Esophagus mucosa (tissue), 1 donor: ENCODE measurements at places on chromosomes 12 and 14. TPM values are rescaled to one million over a fixed set of nuclear protein-coding genes. Genes with fewer than 3 reads are reported as not detected.

The SERPINA10 gene
- not detected for total RNA-seq

The ADCY6 gene
- total RNA-seq = 11.1 TPM

The BCL11B gene
- 10.6 TPM for total RNA-seq

The HOXC9 gene
- total RNA-seq = 1.2 TPM

The TSPAN9 gene
- 15.9 TPM for total RNA-seq

The ZC3H10 gene
- 1.8 TPM for total RNA-seq

The RD3L gene
- total RNA-seq = not detected

The ASPG gene
- total RNA-seq = 59.2 TPM

The TAS2R8 gene
- not detected for total RNA-seq

GRCh38 chr12:42978708-42979107, 389.2 kb upstream of the PRICKLE1 start:
- ATAC-seq = no peak

GRCh38 chr14:92650581-92651105, 97.8 kb downstream of the LGMN start:
- no peak for ATAC-seq

DNA sequence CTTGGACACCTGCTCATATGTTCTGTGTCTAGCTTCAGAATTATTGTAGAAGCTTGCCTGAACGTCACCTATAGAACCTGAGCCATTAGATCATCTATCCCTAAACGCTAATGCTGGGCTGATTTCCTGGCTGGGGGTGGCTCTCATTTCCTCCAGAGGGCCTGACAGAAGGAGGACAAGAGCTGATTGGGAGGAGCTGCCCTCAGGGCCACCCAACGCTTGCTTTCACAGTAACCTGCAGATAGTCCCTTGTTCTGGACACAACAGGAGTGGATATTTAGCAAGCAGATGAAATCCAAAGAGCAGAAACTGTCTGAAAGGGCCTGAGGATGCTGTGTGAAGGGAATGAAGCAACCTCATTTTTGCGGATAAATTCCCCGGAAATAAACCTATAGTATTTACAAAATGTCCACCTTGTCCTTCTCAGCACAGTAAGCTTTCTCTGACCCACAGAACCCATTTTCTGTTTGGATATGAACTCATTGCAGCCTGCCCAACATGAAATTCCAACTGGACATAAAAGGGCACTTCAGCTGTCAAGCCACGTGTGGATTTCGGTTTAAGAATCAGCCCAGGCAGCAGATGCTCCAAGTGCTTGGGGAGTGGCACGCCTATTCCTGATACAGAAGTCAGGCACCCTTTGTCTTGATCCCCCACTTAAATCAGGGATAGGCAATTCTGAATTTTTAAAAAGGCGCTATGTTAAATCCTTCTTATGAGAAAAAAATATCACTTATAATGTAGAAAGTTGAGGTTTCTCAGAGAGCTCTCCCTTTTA, 32.8 kb upstream of the TUBA1C start:
- ATAC-seq = no peak

- ATAC-seq = no peak
Measured at GRCh38 chr14:72523424-72524294, 370.2 kb downstream of the DPF3 start.

- ATAC-seq = peak; percentile 43
Measured at GRCh38 chr12:14716848-14717444, 20.5 kb upstream of the GUCY2C start.

DNA sequence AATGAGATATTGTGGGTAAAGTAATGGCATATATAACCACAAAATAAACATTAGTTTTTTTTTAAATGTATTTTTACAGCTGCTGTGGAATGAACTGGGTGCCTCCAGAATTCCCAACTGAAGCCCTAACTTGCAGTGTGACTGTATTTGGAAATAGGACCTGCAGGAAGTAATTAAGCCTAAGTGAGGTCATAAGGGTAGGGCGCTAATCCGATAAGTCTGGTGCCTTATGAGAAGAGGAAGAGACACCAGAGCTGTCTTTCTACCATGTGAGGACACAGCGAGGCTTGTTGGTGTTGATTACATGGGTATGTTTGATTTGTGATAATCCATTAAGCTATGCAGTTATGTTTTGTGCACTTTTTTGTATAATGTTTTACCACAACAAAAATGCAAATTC, 136.8 kb downstream of the TPH2 start:
- peak; percentile 92 for ATAC-seq

DNA sequence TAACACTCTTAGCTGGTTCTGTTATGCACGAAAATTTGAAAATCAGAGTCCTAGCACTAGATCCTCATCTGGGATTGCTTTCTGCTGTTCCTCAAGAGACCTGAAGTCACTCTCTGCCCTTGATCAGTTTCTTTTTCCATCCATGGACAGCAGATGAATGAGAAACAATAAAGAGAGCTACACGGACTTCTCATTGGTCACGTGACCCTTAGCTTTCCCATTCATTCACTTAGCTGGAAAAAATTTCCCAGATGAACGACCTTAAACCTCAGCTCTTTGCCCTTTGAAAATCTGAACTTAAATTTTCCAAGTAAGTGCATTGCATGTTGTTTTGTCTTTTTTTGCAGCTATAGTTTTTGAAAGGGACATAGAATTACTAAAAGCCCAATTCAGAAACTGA, 27.2 kb upstream of the RGS6 start:
- ATAC-seq = no peak

- no peak for ATAC-seq
Measured at GRCh38 chr14:93736378-93737014, 51.8 kb downstream of the PRIMA1 start.

GRCh38 chr12:11812586-11813437, 163.3 kb downstream of the ETV6 start:
- ATAC-seq = peak; percentile 49

DNA sequence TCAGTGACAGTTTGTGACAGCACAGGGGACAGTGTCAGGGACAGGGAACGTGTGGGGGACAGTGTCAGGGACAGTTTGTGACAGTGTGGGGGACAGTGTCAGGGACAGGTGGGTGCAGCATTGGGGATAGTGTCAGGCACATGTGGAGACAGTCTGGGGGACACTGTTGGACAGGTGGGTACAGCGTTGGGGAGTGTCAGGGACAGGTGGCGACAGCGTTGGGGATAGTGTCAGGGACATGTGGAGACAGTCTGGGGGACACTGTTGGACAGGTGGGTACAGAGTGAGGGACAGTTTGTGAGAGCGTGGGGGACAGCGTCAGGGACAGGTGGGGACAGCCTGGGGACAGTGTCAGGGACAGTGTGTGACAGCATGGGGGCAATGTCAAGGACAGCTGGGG, 140.0 kb downstream of the TMEM121 start:
- peak; percentile 10 for ATAC-seq

DNA sequence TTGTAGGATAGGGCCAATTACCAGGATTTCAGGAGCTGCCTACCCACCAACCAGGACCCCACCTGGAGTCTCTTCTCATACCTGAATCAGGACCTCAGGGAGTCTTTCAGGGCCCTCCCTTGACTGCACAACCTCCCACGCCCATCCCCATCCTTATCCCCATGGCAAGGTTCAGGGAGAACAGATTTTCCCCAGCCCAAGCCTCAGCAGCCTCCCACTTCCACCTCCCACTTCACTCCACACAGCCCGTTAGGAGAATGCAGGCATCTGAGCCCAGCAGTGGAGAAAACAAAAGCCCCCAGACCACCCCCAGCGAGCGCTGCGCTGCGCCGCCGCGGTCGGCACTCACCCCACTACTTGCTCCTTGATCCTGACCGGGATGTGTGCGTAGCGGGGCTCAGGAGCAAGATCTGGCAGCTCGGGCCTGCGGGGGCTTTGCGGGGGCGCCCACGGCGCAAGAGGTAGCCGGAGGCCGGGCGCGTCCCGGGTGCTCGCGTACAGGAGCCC, 1.4 kb downstream of the B4GALNT1 start:
- ATAC-seq = no peak

DNA sequence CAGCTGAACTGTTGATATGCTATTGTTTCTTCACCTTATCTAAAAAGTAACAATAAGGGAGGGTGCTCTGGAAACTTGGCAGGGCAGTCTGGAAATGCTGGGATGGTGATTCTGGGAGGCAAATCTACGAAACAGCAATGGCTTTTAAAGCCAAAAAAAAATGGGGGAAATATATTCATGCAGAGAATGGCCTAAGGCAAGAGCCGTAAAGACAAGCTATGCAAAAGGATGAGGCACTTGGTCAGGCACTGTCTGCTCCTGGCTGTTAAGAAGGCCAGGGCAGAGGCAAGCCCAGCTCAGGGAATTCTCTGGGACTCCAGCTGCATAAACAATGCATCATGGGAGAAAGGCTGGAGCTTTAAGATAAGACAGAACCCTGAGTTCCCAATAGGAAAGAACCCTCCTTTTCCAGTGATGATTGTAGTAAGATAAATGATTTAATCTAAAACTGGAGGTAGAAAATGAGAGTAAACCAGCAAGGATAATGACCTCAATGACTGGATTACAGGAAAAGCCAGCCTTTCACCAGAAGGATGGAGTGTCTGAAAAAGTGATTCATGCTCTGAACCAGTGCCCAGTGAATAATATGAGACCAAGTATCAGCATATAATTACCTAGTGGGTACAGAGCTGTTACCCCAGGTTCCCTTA, 46.0 kb downstream of the ITPR2 start:
- peak; percentile 79 for ATAC-seq

DNA sequence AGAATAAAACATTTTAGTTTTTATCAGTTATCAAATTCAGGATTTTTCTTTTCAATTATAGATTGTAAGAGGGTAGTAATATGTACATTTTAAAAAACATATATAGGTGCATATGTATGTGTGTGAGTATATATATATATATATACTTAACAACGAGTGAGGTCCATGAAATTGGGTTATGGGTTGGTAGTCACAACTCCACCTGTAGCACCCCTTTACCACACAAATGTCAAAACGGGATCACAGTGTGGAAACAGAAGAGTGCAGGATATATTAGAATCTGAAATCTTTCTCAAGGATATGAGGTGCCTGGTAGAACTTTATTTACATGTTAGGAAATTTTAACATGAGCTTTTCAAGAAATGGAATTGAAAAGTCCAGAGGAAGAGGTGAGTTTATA, 31.3 kb downstream of the MIA2 start:
- peak; percentile 54 for ATAC-seq

DNA sequence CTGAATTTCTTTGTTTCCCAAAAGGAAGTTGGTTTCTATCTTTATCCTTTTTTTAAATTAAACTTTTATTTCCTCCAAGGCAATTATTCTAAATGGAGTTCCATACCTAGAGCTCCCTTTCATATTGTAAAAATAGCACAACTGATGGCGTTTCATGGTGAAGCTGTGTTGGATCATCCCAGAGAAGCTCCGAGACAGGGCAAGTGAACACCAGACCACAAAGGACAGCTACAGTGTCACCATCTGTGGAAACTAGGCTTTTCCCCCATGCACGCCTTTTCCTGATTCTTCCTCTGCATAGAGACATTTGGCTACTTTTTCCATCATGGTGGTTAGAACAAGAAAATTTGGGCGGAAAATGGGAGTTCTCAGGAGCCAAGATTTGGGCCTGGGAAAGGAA, 12.7 kb downstream of the TPCN1 start:
- no peak for ATAC-seq

GRCh38 chr14:64763801-64764621, 59.8 kb downstream of the PLEKHG3 start:
- ATAC-seq = no peak

- ATAC-seq = no peak
Measured at GRCh38 chr12:23855813-23856212, 93.7 kb downstream of the SOX5 start.

- ATAC-seq = no peak
Measured at GRCh38 chr12:97177481-97177880, 270.4 kb downstream of the NEDD1 start.

GRCh38 chr12:90303771-90304170, 595.1 kb upstream of the ATP2B1 start:
- ATAC-seq = no peak

DNA sequence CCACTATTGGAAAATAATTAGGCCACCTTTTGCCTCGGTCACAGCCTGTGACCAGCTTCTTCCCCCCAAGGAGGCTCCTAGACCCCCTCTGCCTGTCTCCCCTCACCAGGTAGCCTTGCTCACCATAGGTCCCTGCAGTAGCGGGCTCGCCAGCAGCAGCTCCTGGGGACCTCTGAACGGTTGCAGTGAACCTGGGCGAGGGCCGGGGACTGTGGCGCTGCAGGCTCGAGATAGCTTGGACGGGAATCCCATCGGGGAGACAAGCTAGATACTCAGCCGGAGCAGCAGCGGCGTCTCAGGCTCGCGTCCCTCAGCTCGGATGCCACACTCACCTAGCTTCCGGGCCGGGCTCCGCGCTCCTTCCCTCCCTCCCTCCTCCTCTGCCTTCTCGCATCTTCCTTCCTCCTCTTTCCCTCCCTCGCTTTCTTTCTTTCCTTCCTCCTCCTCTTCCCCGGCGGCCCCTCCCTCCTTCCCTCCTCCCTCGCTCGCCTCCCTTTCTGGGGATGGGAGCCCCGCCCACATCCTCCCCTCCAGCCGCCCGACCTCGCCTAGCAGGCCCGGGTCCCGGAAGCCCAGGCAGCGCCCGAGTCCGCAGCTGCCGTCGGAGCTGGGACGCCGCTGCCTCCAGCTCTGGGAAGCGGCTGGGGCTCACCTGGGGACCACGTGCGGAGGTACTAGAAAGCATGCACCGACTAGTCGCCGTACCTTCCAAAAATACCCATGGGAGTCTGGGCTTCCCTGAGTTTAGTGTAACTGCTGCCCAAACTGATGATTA, at the start of gene BMP4:
Gene BMP4 (minus strand): TSS at position 399 of the 775 bp plus-strand sequence. CDS start 4,603 bp downstream, outside the sequence.
- peak; percentile 67 for ATAC-seq

DNA sequence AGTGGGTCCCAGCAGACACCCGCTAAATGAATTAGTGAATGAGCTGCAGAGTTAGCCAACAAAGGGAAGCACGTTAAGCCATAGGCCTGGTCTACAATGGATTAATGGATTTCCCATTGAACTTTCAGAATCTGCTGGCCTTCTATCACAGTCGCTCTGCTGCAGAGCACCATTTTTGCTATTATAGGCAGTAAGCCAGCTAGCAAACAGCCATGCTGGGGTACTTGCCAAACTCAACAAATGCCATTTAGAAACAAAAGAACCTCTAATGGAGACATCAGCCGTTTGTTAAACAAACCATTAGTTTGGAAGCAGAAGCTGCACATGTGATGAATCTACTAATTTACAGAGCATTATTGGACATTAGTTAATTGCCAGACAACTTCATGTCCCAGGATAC, 181.1 kb upstream of the STXBP6 start:
- no peak for ATAC-seq

GRCh38 chr14:90556666-90557450, 160.0 kb downstream of the CALM1 start:
- ATAC-seq = no peak

GRCh38 chr12:128551266-128551665, 272.5 kb downstream of the SLC15A4 start:
- ATAC-seq = no peak

GRCh38 chr14:76267322-76268046, 108.5 kb upstream of the ESRRB start:
- ATAC-seq = no peak

DNA sequence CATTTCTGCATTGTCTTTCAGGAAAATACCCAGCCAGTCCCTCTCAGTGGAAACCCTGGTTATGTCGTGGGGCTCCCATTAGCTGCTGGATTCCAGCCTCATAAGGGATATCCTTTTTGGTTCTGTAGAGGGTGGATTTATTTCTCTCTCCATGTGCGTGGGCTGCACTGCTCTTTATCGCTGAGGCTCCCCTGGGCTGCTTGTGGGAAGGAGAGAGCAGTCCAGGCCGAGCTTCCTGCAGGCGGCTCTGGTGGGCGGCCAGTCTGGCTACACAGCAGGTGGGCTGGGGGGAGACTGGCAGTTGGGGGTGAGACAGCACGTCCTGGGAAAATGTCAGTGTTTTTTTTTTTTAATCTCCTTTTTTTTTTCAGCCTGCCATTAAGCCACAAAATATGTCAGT, 27.6 kb downstream of the TCTN1 start:
- ATAC-seq = no peak

- no peak for ATAC-seq
Measured at GRCh38 chr12:4275016-4275869, 1.7 kb downstream of the CCND2 start.
